SK-N-MC (cell line): ENCODE measurements at places on chromosomes 2 and 18.

- DNase-seq: no peak
Observed at GRCh38 chr2:135688978-135689377, 52.7 kb upstream of the UBXN4 start.

DNA sequence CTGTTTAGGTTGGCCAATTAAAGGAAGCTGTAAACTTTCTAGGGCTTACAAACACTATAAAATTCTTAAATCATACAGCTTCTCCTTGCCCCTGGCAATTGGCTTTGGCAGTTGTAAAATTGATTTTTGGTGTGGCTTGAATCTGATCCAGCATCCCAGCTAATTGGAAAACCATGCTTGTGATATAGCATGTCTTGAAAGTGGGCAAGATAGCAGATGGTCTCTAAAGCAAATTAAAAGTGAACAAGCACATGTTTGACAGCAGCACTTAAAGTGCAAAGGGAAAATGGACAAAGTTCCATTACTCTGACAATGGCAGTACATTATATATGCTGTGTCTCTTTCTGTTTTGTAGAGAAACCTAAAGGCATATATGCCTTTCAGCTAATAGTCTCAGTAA is 302.9 kb upstream of the NXPH2 start:
- DNase-seq: peak; percentile 34

DNA sequence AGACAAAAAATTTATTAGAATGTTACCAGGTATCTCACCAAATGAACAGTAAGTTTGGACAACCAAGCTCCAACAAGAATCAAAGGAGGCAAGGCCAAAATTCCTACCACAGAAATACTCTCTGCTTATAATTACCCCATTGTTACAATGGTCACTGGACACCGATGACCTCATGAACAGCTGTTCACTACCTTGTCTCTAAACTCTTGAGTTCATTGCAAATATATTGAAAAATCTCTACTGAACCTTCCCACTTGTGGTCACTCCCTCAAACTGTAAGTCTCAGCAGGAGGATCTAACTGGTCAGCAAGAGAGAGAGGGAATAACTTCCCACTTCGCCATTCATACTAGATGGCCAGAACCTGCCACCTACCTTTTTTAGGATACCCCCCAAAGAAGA is 50.0 kb downstream of the ERBB4 start:
- no peak for DNase-seq

GRCh38 chr2:64819774-64820688 is 166.3 kb upstream of the SERTAD2 start:
- no peak for DNase-seq

DNA sequence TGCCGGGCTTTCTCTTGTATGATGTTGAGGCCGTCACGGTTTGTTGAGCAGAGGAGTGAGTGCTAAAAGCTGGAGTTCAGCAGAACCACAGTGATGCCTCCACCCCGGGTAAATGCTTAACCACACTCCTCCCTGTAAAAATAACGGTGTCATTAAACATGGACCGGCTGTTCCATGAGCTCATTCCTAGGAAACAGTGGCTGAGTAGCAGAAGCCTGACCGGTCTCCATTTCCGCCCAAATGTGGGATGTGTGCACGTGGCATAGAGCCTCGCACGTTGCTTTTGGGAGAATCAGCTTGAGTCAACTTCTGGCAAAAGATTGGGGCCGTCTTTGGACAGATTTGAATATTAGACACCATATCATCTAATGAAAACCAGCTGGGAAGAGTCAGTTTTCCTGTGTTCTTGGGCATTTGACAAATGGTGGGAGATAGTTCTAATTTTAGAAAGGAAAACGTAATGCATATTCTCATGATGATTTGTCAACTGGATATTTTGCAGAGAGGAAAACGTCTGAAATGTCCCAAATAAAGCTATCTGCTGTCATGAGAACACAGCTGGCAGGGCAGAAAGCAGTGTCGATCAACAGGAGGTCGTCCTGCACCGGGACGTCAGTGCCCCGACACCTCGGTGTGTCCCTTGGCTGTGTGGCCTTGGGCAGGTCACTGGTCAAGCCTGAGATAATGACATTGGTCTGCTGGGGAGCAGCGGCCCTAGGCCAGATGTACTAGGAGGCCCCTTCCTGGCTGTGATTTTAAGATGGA is 42.4 kb downstream of the LRRFIP1 start:
- DNase-seq: no peak

GRCh38 chr18:3773303-3773702 is 323.3 kb downstream of the TGIF1 start:
- DNase-seq: no peak

DNA sequence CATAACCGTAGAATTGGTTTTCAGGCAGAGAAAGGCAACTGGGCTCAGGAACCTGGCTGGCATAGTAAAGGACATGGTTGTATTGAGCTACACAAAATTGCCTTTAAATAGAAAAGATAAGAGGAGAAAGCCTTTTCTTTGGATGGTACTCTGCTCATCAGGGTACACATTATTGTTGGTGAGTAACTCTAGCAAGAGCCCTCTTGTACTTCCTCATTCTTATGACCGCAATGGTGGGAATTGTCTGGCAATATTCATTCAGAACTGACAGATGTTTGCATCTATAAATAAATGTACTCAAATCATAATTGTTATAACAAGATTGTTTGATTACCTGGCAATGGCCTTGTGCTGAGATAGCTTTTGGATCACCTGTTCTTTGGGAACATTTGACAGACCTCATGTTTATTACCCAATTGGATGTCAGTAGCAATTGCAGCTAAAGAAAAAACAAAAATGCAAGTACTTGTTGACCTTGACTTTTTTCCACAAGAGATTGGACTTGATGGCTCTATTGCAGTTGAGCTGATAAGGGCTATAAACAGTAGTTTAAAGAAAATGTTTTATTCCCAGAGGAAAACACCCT is 43.9 kb downstream of the MEIS1 start:
- no peak for DNase-seq

DNA sequence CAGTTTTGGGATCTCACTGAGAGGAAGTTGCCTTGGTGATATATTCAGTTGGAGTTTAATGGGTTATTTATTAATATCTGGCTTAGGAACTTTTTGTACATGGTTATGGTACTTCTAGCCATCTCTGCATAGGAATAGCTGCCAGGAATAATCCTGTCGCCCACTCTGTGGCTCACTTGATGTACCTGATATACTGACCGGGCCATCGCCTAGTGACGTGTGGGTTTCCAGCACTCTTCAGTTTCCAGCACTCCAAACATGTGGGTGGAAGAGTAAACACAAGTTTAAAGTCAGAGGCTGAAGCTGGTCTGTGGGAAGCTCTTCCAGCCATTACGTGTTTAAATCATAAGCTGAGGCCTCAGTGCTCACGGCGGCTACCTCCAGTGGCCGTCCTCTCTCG is 44.3 kb upstream of the AGAP1 start:
- no peak for DNase-seq

- no peak for DNase-seq
Observed at GRCh38 chr18:61939046-61939674, 46.4 kb upstream of the RNF152 start.
